ENCODE measurements at places on chromosomes 3 and 15.

DNA sequence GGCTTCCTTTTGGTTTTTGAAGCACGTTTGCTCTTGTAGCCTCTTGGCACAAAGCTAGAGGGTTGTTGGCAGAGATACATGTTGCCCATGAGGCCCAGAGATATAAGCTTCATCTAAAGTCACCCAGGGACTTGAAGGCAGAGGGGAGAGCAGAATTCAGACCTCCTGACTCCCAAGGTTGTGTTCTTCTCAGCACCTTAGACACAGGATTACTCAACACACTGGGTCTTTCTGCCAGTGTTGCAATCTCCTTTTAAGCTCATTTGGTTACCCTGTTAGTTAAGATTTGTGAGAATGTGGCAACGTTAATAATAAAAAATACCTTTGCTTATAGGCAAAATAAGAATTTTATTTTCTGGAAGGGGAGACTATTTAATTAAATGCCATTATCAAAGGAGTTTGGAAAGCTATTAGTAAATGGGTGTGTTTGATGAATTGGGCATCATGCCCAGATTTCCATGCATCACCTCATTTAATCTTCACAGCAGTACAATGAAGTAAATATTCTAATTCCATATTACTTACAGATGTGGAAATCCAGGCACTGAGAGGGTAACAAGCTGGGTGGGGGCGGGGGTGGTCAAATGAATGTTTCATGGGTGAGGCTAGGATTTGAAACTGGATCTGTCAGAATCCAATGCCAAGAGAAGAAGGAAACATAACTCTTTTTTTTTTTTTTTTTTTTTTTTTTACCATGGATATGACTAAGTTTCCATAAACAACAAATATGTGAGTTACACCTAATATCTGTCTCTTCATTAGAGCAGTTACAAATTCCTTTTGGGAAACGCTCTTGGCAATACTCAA is 183.3 kb downstream of the NR1D2 start:
- DNase-seq = no peak

DNA sequence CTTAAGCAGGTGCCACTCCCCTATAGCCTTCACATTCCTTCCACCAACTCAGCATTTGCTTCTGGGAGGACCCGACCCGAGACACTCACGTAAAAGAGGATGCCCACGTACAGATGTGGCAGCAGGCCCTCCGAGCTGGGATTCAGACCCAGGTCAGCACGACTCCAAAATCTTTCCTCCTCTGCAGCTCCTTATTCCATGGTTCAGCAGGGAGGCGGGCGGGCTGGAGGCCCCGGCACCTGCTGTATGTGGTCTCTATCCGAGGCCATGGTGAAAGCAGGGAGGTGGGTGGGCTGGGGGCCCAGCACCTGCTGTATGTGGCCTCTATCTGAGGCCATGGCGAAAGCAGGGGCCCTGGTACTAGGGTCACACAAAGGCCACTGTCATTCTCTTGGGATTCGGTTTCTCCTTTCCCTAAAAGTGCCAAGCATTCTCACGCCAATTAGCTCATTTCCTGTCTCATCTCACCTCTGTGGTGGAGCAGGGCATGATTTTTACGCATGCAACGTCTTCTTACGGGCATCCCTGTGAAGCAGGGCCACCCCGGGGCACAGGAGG is 5.9 kb upstream of the MUC4 start:
- no peak for DNase-seq

GRCh38 chr3:109072194-109072593 is 45.7 kb downstream of the MORC1 start:
- DNase-seq = no peak

DNA sequence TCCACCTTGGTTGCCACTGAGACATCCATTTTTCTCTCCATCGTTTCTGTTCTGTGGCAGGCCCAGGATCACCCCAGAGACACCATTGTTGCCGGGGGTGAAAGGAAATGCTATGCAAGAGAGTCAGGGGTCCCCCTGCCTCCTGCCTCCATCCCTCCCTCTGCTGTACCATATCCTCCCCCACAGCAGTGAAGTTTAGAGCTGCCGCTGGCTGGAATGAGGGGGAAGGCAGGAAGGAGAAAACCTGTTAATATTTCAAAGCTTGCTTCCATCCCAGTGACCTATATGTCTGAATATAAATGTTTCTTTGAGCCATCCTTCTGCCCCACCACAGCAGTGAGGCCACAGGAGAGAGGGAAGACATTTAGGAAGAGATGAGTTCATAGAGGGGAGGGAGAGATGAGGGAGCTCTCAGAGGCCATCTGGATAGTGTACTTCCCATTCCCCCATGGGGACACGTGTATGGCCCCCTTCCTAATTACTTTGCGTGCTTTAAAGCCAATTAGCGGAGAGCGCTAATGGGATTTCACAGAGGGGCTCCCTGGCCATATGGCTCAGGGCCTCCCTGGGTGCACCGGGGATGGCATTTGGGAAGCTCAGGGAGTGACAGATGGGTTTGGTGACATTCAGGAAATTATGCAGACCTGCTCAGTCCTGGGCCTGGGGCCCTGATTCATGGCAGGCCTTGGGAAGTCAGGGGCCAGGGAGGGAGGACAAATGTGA is 40.4 kb upstream of the CHRNB4 start:
- no peak for DNase-seq

- DNase-seq = no peak
Measured at GRCh38 chr15:33016405-33017024, 178.0 kb downstream of the FMN1 start.

DNA sequence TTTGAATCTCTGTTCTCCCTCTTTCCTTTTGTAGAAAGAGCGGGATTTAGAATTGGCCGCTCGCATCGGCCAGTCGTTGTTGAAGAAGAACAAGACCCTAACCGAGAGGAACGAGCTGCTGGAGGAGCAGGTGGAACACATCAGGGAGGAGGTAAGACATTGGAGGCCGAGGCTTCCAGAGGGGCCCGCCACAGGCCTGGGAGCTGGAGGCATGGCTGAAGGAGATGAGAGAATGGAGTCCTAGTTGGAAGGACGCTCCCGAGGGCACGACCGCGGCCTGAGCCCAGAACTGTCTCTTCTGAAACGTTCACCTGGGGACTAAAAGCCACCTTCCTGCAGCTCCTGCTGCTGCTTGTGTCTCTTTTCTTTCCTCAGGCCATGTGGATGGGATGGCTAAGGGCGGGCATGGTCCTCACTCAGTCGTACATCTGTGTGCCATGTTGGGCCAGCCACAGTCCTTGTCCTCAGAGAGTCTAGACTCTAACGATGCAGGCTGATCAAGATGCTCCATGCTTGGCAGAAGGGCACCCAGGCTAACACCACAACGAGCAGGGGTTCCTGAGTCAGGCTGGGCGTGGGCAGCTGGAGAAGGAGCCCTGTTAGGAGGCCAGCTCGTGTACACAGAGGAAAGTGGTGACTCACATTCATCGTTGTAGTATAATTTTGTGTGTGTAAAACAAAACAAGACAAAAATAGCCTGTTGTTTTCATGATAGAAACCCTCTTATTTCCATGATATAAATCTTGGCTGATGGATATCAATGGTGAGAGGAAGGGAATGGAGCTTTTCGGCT is 81.1 kb downstream of the CCK start:
- no peak for DNase-seq

DNA sequence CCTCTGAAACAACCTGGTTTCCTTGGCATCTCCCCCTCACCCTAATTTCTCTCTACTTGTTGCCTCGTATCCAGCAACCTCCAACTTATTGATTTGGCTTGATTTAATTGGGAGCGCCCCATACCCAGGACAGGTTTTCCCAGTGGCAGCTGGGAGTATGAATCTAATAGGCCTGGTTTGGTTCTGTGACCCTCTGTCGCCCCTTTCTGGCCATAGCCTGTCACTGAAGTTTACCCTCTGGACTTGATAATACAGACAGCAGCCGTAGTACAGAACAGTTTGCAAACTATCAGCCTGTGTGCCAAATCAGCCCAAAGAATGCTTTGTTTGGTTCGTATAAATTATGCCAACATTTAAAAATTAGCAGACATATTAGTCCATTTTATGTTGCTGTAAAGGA is 525.1 kb upstream of the GOLIM4 start:
- no peak for DNase-seq

DNA sequence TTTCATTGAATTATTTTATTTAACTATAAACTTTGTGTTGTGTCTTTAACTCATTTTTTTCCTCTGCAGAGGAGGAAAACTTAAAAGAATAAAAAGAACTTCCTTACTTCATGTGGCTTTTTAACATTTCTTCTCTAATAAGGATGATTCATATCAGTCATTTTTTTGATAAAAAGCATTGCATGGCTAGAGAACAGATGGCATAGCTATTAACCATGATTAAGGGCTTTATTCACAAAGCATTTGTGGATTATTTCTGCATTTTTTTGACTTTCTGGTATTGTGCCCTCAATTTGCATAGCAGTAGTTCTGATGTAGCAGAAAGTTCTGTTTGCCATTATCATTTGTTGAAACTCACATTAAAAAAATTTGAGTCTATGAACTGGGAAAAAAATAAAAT is 540.8 kb downstream of the SI start:
- no peak for DNase-seq

GRCh38 chr15:65006876-65007275 is 17.2 kb upstream of the SPG21 start:
- no peak for DNase-seq

All from activated CD4-positive, alpha-beta T cell treated with anti-CD3 and anti-CD28 coated beads for 4 hours (primary cell).